Fibroblast of skin of right quadriceps (primary cell): ENCODE measurements at places on chromosomes 7 and 10.

DNA sequence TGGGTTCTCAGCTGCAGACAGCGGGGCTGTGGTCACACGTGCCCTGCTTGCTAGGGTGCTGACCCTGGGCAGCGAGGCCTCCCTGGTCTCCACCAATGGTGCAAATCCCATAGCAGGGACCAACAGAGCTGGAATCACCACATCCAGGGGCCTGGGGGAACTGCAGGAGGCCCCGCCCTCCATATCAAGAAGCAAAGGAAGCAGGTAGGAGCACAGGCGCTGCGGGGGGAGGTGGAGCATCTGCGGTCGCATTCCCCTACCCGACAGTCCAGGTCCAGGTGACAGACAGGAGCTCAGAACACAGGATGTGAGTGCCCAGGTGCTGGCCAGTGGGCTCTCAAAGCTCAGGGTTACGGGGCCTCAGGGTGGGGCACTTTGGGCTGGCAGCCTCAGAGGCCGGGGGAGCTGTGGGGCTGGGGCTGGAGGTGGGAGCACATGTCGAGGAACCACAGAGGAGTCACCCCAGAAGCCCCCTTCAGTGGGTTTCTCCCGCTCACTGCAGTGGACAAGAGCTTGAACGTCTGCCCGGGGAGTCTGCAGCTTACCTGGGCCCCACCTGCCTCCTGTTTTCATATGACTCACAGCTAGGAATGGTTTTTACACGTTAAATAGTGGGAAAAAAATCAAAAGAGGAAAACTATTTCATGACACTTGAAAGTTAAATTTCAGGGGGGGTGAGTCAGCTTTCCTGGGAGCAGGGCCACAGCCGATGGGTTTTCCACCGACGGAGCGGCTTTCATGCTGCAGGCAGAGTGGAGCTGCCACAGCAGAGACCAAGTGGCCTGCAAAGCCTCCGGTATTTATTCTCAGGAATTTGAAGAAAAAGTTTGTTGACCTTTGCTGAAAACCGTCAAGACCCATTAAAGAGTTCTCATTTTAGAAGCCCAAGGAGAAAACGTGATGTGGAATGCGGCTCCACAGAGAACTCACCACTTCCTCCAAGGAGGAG is 148.7 kb upstream of the PPP2R2D start:
- no peak for DNase-seq

GRCh38 chr7:129769866-129770808 is 158.6 kb downstream of the NRF1 start:
- no peak for DNase-seq

GRCh38 chr7:148931470-148931869 is 47.4 kb upstream of the EZH2 start:
- DNase-seq, result no peak

- DNase-seq, result peak; percentile 4
These were observed 549 bp downstream of the GPNMB start for GRCh38 chr7:23247046-23247602.

GRCh38 chr7:91191771-91192170 is 72.5 kb upstream of the FZD1 start:
- peak; percentile 39 for DNase-seq

GRCh38 chr10:97974526-97975525 is 55.6 kb downstream of the CRTAC1 start:
- no peak for DNase-seq

DNA sequence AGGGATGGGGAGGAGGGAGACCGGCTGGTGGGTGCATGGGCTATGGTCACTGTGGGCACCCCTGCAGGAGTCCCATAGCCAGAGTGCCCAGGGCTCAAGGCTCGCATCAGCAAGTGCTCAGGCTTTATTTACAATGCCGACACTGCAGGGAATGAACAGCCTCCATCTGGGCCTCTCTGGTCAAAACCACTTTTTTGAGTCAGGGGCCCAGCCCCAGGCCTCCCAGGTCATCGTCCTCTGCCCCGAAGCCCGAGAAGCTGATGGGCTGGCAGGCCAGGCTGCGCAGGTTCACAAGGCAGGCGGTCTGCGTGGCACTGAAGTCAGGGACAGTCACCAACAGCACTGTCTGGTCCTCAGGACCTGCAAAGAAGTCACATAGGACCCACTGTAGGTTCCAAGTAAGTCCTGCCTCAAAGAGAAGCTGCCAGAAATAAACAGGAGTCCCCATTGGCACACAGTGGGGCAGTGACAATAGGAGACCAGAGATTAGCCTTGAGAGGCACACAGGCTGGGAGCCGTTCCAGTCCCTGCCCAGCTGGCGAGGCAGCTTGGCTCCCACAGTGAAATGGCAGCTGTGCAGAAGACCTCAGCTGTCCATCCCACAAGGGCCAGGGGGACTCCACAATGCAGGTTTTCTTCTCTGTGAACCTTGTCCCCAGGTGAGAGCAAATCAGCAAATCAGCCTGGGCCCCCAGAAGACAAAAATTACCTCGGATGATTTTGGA is 8.6 kb downstream of the POLD2 start:
- DNase-seq, result no peak

GRCh38 chr10:5927306-5927705 is 37.3 kb downstream of the FBH1 start:
- DNase-seq, result peak; percentile 38

DNA sequence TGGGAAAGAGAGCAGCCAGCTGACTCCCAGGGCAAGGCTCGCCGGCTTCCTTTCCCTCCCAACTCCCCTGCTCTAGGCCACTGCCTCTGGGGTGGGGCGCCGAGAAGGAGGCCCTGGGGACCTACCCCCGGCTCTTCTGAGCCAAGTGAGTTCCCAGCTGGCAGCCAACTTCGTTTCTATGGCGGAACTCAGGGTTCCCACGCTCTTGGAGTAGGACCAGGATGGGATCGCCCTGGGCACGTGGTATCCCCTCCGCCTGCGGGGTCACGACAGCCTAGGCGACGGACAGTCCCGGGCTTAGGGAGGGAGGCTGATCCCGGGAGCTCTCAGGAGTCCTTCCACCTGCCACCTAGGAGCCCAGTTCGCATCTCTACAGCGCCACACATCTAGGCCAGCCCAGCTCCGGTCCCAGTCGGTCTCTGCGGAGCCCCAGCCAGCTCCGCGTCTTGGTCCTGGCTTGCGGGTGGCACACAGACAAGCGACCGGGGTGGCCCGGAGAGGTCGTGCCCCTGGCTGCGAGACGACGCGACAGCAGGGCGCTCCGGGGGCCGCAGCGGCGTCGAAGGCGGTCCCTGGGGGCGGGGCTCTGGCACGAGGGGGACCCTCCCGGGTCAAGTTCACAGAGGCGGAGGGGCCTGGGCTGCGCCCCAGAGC is 20.5 kb upstream of the GATA3 start:
- DNase-seq, result no peak

DNA sequence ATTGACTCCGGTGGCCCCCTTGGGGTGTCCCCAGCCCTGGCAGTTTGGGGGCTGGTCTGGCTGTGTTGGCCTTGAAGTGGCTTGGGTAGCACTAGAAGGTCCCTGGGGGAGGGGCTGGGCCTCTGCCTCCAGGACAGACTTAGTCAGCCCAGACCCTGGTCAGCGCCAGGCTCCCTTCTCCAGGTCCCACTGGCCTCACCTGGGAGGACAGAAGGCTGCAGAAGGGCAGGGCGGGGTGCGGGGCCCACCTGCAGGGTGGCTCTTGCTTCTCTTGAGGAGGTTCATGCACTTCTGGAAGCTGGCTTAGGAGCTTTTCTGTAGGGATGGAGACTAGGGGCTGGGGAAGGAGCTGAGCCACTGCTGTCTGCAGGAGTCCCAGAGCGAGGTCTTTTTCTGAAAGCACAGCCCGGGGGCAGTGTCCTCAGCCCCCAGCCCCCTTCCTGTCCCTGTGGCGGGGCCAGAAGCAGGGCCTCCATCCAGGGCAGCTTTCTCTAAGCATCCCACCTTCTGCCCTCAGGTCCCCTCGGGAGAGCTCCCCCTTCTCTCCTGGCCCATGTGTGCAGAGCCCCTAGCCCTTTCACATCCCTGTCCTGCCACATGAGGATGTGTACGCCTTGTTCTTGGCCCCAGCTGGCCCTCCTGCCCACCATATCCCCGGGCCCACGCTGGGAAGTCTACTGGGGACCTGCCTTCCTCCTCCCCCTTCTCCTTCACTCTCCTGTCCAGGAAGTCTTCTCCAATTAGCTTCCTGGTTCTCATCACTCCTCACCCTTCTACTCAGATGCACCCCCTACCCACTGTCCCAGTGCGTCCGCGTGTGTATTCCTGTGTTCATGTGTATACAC is 11.0 kb downstream of the TBATA start:
- no peak for DNase-seq

DNA sequence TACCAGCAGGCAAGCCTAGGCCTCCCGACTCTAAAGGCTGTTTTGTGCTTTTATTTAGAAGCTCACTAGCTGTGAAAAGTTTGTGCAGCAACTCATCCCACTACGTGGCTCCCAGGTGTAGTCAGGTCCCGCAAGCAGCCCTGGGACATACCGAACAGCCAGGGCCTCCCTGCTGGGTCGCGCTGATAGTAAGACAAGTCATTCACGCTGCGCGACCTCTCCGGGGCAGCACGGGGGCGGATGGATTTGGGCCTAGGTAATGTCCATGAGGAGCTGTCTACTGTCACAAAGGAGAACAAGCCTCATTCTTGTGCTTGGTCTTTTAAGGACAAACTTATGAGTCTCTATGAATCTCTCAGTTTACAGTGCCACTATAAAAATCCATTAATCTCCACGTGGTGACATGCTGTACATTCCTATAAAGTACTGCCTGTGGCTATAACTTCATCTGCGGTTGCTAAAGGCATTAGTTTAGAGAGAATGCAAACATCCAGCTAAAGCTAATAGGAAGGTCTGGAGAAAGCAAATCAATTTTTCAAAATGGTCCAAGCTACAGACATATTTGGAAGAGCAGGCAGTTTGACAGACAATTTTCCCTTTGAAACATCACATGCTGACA is 546.8 kb downstream of the PHTF2 start:
- DNase-seq, result peak; percentile 55

GRCh38 chr7:35969066-35969465 is 168.2 kb downstream of the SEPTIN7 start:
- DNase-seq, result no peak

GRCh38 chr7:88268858-88269257 is 37.8 kb downstream of the STEAP4 start:
- DNase-seq, result no peak

DNA sequence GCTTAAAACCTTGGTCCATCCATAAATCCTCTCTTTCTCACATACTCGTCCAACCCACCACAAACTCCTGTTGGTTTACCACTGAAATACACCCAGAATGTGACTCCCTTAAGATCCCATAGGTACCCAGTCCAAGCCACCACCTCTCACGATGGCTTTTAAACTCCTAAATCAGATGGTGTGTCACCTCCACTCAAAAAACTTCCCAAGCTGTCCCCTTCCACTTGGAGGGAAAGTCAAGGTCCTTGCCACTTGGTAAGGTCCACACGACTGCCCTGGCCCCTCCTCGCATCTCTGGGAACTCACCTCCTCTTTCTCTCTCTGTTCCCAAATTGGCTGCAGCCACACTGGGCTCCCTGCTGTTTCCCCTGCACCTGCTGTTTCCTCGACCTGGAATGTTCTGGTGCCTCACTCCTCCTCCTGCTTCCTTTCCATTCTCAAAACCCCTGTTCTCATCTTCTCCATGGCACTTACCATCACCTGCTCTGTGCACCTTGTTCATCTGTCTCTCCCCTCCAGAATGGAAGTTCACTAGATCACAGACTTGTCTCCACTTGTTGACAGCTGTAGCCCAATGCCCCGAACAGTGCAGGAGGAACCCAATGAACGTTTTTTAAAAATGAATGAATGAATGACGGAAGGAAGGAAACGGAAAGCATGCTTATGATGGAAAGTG is 23.0 kb downstream of the ZFAND2A start:
- DNase-seq, result no peak

DNA sequence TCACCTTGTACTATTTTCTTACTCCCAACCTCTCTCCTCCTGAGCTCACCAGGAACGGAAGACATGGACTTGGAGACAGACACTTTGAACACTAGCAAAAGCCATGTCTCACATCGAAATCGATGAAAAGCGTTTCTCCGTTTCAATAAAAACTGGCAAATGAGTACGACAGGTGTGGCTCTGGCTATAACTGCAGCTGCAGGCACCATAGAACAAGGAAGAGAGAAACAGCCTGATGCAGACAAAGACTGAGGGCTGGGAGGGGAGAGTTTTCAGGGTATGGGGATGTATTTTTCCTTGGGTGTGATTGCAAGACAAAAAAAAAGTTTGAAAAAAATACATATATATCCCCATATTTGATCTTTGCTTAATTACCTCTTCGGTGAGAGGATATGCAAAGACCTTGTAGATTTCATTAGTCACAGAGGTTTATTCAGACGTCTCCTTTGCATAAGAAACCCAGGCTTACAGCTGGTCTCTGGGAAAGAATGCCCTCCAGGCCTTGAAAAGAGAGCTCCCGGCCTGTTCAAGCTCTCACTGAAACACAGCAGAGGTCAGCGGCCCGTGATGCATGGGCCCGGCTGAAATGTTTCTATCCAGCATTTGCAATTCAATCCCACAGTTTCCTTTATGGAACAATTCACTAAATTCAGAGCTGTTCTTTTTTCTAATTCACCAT is 63.1 kb downstream of the TLL2 start:
- DNase-seq, result no peak

GRCh38 chr10:116728526-116729096 is 13.8 kb downstream of the HSPA12A start:
- DNase-seq, result peak; percentile 17

GRCh38 chr7:121531175-121532070 is 135.3 kb upstream of the FAM3C start:
- no peak for DNase-seq

GRCh38 chr10:97302088-97302791 is 9.8 kb upstream of the ARHGAP19 start:
- DNase-seq, result no peak

GRCh38 chr10:86967481-86967941 is 771 bp upstream of the ADIRF start:
- no peak for DNase-seq

GRCh38 chr7:47128700-47129099 is 453.2 kb downstream of the TNS3 start:
- DNase-seq, result no peak

- DNase-seq, result no peak
These were observed 4.9 kb upstream of the NKX2-3 start for GRCh38 chr10:99527526-99528493.
